ENCODE measurements at places on chromosomes 7 and 10.

GRCh38 chr10:63431962-63432797, 33.6 kb downstream of the JMJD1C start:
- DNase-seq: peak; percentile 53

GRCh38 chr7:143437578-143437977, 5.7 kb upstream of the TAS2R60 start:
- DNase-seq: no peak

DNA sequence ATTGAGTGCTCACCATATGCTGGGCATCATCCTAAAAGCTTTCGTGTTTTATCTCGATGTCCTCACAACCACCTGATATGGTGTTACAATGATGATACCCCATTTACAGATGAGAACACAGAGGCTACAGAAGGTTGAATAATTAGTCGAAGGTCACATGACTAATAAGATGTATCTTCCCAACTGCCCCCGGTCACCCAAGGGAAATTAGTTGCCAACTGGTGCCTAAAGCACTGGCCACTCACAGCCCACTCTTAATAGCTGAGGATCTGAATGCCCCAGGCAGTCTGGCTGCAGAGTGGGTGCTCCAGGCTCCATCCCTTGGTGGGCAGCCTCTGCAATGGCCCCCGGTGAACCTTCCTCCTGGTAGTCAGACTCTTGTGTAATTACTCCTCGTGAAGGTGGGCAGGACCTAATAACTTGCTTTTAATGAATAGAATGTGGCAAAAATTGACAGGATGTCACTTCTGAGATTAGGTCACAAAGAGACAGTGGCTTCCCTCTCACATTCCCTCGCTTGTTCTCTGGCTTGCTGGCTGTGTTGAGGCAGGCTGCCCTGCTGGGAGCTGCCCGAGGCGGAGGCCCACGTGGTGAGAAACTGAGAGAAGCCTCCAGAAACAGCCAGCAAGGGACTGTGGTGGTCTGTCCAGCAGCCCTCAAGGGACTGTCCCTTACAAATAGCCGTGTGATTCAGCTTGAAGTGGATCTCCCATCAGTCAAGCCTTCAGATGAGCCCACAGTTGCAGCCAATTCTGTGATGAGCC, 109.4 kb downstream of the ARHGAP22 start:
- no peak for DNase-seq

DNA sequence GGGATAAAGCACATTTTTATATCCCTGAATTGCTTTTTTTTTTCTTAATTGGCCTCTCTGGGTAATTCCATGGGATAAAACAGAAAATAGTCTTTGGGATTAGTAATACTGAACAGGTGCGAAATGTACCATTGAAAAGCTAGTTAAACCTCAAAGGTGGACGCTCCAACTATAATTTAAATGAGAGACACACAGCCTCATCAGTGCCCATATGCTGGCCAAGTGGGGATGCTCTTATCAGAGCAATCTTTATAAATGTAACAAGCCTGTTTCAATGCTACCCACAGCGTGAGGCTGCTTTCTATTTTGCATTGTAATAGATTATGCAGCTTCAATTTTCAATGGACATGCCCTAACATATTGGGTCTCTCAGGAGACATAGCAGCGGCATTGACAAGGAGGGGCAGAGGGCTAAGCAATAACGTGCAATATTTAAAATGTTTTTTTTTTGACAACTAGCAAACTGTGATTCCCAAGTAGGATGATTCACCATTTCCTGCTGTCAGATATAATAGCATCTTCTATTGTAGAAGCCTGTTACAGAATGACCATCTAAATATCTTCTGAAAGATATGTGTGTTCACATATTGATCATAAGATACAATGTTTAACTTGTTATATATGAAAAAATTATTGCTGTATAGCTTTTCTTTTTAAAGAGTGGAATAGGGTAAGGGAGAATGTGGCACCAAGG, 91.3 kb upstream of the BET1 start:
- DNase-seq: no peak

DNA sequence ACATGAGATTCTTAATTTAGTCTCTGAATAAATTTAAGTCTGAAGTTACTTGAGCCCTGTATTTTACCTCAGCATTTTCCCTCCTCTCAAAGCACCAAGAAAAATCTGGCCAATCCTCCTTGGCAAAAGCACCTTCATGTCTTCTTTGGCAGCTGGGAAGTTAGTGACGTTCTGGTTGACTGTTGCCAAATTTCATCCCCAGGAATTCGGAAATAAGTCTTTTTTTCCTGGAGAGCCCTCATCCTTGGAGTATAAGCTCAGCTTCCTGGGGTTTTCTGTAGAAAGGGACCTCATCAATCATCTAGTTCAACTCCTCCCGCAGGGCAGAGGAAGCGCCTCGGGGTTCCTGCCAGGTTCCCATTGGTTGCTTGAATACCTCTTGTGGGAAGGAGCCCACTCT, 377.6 kb downstream of the PHTF2 start:
- peak; percentile 69 for DNase-seq

GRCh38 chr10:107230887-107231286, 66.4 kb upstream of the SORCS1 start:
- no peak for DNase-seq
